ENCODE measurements at places on chromosomes 3 and 15.

- no peak for DNase-seq
Observed at GRCh38 chr15:89494941-89495637, 1.3 kb downstream of the RHCG start.

DNA sequence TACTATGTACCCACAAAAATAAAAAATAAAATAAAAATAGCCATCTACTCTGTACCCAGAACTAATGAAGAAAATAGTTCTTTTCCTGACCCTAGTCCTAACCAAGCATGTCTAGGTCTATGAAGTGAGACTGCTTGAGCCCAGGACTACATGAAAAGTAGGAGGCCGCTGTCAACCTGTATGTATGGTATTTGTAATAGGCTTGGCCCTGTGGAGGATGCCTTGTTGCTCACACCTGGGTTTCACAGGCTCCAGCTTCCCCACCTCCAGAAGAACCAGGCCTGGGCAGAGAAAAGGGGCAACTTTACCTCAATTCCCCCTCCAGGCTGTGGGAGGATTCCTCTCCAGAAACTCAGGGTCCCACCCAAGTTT is 6.8 kb upstream of the PKM start:
- DNase-seq: no peak

- DNase-seq: no peak
Observed at GRCh38 chr15:63051156-63052066, 8.9 kb downstream of the TPM1 start.

DNA sequence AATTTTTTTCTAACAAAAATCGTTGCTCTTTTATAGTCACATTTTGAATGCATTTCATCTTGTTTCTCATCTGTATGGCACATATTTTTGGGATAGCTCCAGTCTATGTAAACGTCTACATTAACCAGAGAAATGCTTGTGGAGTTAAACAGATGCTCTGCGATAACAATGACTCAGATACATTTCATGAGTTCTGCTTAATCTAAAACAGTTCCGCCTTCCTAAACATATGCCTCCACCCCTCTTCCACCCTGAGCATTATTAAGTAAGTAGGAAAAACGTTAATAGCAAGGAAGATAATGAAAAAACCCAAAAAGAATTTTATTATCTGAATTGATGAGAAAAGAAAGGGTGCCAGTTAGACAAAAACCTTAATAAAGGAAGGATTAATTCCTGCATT is 396.1 kb downstream of the TUSC7 start:
- DNase-seq: no peak

- peak; percentile 63 for DNase-seq
Observed at GRCh38 chr15:69980341-69981059, 117.2 kb downstream of the TLE3 start.

DNA sequence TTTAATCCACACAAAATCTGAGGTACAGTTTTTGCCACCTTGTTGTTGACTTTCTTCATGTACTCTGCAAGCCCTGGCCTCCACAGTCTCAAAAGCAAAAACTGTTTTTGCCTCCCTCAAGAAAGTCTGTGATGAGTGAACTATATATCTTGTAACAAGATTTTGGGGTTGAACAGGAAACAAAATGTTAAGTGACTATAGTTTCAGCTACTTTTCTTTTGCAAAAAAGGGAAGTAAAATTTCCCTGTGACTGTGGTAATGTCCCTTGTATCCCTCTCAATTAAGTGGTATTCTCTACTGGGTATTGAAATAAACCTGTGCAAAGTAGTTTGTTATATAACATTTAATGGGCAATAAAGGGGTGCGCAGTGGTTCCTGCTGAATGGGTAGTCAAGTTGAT is 21.3 kb upstream of the SCAANT1 start:
- DNase-seq: peak; percentile 16

GRCh38 chr3:105823149-105823867 is 45.5 kb downstream of the CBLB start:
- no peak for DNase-seq

DNA sequence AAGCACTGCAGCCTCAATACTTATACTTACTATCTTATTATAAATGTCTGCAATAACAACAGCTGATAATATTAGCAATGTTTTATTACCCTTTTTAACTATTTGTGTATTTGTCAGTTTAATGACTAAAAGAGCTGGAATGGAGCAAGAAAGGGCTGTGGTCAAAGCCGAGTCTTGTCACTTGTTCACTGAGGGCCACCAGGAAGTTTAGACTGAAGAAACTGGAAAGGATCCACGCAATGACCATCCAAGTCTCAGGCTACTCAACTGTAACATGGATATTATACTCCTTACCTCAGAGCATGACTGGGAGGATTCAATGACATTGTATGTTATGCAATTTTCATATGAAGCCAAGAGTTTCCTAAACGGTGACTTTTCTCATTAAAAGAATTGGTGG is 90.4 kb downstream of the TJP1 start:
- DNase-seq: no peak

DNA sequence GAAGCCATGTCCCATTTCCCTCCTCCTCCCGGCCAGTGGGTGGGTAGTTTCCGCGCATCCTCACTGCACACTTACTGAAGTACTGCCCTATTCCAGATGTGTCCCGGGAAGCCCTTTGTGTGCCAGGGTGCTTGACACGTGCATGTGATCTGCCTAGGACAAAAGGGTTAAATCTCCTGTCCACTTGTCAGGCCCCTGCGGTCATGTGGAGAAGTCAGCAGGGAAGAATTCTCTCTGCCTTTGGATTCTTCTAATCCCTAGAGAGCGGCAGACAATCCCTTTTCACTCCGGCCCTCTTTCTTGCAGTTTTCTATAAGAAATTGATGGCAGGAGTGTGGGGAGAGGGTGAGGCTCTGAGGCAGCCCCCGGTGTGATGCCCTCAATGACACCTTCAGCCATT is 19.8 kb downstream of the ST8SIA2 start:
- DNase-seq: no peak

Measured in germinal center (tissue), 1 donor.